ENCODE measurements at places on chromosomes 4 and X.

DNA sequence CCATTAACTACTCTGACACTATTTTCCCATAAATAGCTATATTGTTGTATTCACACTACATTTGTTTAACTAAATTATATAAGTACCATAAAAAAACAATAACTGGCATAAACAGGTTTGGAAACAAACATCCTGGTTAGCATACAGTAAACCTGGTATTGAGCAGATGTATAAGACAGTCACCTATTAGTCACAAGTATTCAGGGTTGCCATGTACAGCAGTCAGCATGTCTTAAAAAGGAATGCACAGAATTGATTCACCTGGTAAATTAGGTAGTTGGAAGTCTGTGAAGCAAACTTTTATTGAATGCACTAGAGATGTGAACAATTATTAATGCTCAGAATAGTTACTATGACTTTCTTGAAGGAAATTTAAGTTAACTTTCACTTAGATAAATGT is 137.9 kb downstream of the FAM13A start:
- DNase-seq: no peak

DNA sequence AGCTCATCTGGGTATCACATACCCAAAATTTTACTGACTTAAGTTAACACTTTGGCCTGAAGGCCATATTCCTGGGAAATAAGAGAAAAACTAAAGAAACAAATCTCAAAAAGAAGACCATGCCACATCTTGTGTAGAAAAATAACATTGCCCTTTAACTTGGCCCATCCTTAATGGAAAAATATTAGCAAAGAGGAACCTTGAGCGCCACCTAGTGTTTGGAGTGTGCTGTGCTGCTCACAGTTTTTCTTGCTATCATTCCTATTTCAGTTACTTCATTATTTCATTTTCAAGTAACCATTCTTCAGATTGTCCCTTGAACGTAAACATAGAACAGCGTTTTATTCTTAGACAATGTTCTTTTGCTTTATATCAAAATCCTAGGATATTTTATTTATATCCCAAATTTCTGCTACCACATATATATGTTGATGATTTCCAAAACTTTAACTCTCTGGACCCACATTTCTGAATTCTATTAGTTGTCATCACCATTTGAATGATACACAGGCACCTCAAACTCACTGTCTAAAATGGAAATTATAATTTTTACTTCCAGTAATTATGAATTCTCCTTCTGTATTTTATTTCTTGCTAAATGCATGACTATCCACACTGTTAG is 999.0 kb upstream of the ADGRL3 start:
- DNase-seq: no peak

DNA sequence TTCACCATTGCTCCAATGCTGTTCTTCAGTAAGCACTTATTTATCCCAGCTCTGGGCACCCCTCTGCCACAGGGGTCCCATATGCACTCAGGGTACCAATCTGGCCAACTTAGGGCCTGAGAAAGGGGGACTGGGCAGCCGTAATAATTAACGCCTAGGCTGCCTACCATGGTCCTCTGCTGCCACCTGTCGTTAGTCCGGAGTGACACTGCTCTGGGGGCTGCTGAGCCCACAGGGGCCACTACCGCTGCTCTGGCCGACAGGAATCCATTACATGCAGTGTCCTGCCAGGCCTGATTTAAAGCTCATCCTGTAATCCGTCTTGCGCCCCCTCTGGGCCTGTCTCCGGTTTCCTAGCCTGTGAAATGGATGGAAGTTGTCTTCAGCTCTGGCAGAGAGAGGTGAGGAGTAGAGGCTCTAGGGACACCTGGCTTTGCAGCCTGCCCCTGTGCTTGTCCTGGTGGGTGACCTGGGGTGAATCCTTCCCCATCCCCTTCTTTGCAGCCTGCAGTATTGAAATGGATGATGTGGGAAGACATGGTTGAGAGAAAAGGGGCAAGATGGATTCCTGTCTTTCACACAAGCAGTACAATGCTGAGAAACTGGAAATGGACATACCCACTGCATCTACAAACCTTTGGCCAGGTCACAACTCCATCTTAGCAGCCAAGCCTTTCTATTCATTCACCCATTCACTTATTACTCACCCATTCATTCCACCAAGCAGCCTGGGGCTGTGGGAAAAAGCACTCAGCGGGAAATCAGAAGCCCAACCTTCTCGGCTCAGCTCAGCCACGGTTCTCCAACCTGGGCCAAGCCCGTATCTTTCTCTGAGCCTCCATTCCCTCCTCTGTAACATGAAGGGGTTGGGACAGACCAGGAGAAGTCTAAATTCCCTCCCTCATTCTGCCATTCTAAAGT is 116.3 kb upstream of the NALF2 start:
- peak; percentile 3 for DNase-seq

DNA sequence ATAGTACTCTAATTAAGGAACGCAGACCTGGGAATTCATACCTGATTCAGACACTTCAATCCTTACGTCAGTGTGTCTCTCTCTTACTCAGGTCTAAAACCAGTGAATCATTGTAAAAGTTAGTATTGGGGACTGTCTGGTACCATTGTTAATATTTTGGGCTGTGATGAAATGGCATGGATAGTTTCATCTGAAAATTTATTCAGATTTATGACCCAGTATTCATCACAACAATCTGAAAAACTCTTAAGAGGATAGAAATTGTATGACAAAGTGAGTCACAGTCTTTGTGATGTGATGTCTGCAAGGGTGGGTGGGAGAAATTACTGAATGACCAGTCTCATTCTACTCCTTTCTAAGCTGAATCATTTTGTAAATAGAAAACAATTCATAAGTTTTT is 10.3 kb downstream of the FGF2 start:
- DNase-seq: no peak

Data from stimulated activated naive CD4-positive, alpha-beta T cell (primary cell).